ENCODE measurements at places on chromosomes 4 and X.

- DNase-seq = no peak
Observed at GRCh38 chrX:50978920-50979682, 68.6 kb downstream of the BMP15 start.

GRCh38 chr4:657338-657833 lies 16.7 kb downstream of the ATP5ME start:
- DNase-seq = no peak

DNA sequence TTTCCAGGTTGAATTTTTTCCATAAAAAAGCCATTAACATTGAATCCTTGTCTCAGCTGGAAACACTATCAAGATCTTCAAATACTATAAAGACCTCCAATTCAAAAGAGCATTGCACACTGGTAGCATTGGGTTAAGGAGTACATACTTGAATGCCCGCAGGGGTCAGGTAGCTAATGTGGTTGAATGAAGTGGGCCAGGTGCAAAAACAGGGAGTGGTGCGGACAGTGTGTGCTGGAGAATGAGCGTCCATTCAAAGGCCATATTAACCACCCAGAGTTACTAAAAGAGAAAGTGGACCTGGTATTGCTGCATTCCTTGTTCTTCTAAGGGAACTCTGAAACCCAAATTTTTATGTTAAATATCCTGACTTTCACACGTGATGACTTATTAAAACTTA lies 91.6 kb downstream of the NYX start:
- DNase-seq = no peak

- no peak for DNase-seq
Observed at GRCh38 chrX:30663322-30663721, 10.1 kb downstream of the GK start.

DNA sequence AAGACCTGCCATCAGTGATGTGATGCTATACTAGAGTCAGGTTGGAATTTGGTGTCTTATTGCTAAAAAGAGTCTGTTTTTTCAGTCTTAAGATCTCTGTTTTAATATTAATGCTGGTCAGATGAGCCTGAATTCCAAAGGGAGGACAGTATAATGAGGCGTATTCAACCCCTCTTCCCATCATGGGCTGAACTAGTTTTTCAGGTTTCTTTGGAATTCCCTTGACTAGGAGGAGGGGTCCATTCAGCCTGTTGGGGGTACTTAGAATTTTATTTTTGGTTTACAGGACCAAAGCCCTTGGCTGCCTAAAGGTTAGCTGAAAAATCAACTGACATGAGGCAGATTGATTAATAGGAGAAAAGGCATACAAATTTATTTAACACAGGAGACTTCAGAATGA lies 24.1 kb upstream of the PI4K2B start:
- no peak for DNase-seq

DNA sequence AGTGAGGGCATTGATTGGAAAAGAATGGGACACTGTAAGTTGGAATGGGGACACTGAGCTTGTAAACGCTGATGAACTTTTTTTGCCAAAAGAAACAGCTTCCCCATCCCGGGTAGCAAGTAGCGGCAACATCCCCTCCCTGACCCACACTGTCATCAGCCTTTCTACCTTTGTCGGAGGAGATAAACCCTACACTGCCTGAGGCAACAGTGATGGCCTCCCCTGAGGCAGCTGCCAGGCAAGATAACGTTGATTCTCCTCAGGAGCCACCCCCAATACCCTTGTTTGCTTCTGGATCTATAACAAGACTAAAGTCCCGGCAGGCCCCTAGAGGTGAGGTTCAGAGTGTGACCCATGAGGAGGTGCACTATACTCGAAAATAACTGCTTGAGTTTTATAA lies 10.3 kb upstream of the RAB33B start:
- DNase-seq = no peak

DNA sequence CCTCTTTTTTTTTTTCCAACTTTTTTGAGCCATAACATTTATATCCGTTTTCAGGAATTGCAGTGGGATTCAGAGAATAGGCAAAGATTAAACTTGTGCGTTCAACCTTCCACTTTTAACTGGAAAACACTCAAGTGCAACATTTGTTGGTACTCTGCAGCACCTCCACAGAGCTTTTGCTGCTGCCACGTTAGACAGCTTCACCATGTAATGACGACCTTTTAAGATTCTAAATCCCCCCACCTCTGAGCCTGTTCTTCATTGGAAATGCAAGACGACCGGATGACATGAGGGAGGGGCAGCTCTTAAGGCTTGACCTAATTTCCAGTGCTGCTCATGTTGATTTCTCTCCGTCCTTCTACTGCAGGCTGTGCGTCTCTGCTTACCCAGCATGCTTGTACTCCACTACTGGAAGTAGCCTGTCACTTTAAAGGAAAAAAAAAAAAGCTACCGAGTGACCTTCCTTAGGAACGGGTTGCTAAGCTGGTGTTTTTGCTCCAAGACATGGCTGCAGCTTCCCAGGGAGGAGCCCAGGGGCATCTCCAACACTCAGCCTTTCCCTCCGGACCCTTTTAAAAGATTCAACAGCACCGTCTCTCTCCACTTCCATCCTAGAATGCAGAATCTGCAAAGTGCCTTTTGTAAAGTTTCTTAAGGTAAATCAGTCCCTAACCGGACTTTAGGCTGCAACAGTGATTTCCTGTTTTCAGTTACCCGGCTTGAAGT lies at the start of gene CC2D2A:
Gene CC2D2A, plus strand, starts transcription at position 481 of the 726 bp plus-strand sequence. CDS start 6,051 bp downstream, outside the sequence.
- no peak for DNase-seq

DNA sequence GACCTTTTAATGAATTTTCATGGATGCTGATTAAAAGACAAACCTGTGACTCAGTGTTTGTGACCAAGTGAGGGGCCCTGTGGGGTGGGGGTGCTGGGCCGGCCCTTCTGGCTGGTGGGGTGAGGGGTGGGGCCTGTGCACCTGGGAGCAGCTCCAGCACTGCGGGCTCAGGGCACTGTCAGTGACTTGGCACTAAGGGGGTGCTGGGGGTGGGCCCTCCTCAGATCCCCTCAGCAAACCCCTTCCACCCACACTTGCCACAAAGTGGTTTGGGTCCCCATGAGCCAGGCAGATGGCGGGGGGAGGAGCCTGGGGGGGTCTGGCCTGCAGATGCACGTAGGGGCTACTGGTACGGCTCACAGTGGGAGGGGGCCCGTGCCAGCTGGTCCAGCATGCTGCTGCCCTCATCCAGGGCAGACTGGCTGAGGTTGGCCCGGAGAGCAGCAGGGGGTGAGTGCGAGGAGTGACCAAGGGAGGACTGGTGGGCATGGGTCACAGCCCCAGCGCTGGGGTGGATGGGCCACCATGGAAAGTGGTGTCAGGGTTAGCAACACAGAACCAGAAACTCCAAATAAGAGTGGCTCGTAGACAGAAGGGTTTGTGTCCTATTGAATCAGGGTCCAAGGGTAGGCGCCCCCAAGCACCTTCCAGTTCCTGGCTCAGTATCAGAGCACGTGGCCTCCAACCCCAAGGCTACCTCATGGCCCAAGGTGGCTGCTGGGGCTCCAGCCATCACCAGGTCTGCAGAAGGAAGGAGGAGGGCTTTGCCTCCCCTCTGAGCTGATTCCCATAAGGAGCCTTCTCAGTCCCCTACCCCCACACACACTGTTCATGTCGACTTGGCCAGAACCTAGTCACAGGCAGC lies 10.1 kb downstream of the NKX1-1 start:
- no peak for DNase-seq

DNA sequence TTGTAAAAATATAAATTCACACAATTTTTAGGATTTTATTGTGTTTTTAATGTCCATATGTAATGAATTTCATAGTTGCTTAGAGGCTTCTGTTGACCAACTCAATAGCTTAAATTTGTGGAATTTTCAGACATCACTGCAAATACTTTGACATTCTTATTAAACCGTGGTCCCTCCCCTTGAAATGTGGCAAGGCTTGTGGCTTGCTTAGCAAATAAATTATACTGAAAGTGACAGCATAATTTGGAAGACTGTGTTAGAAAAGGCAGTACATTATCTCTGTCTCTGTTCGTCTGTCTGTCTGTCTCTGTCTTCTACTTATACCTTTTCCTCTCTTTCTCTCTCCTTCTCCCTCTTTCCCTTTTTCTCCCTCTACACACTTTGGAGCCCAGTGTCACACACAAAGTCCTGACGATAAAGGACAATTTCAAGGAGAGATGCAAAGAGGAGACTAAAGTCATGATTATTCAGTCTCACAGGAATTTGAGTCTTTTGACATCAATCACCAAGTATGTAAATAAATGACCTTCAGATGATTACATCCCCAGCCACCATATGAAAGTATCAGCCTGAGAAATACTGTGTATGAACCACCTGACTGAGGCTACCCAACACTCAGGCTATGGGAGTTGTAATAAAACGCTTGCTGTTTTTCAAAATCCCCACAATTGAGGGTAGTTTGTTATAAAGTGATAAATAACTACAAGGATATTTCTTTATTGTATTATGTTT lies 21.0 kb upstream of the UGT2B7 start:
- DNase-seq = no peak

- no peak for DNase-seq
Observed at GRCh38 chr4:112516471-112517066, 589 bp upstream of the NEUROG2 start.

DNA sequence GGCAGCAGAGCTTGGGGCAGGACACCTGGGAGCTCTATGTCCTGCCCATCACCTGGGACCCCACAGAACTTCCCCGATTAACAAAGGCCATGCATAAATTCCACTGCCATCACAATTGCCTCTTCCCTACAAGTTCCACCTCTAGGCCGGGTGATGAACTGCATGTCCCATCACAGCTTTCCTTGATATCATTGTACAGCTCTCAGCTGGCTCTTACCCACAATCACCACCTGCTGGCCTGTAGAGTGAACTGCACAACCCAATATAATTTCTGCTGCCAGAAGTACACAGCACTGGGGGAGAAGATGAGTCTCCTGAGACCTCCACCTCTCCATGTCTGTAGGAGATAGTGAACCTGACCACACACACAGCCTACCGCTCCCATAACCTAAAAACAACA lies 285.0 kb upstream of the AADAT start:
- DNase-seq = no peak

- DNase-seq = no peak
Observed at GRCh38 chr4:158002173-158002572, 170.7 kb downstream of the GASK1B start.

DNA sequence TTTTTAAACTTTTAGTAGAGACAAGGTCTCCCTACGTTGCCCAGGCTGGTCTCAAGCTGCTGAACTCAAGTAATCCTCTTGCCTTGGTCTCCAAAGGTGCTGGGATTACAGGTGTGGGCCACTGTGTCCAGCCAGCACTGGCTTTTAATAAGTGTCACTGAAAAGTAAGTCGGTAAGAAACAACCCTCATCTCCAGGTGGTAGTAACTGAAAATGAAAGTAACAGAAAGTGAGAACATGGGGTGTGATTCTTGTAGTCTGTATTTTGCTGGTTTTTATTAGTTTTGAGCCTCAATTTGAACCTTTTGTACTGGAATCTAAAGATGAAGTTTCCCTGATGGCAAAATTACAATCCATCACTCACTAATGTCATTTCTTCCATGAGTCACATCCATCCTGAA lies 238.1 kb upstream of the AGA start:
- no peak for DNase-seq

DNA sequence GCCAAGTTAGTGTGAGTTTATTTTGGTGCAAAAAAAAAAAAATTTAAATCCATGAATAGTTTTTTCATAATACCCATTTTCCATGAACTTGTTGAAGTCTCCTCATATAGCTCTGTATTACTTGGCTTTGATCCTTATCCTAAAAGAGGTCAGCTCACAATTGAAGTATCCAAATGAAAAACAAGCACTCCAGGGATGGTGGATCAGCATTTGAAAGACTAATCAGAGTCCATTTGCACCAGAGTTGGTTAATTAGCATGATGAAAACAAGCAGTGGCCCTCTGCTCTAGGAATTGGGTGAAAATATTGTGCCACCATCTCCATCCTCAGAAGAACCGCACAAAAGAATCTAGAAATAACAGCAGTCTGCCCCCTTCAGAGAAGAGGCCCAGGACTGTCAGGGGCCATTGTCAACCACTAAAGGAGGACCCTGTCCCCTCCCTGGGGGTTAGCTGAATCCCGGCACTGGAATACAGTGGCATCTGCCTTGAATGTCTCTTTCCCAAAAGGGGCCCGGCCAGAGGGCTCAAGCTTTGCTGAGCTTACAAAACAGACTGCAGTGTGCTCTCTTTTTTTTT lies 24.7 kb downstream of the SH3KBP1 start:
- no peak for DNase-seq

- no peak for DNase-seq
Observed at GRCh38 chrX:16843208-16843909, 26.8 kb downstream of the RBBP7 start.

DNA sequence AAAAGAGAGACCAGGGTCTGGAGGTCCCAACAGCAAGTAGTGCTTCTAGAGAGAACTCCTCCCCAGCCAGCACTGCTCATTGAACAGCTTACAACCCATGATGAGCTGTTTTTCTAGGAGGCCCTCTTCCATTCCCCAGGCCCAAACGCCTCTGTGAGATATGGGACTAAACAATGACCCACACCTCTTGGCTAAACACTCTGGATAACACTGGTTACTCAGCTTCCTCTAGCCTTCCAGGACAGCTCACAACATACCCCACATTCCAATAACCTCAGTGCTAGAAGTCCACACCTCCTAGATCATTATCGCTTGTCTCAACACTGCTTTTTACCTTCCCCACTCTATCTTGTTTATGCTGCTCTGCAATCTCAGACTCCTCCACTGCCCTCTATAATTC lies 35.4 kb upstream of the PGRMC2 start:
- no peak for DNase-seq

GRCh38 chr4:138789796-138790195 lies 225.8 kb upstream of the NOCT start:
- no peak for DNase-seq

GRCh38 chrX:101290957-101291603 lies at the start of gene TAF7L:
Gene TAF7L (minus strand): TSS chrX:101291334. CDS start chrX:101287543, 3,791 bp downstream.
- DNase-seq = no peak

DNA sequence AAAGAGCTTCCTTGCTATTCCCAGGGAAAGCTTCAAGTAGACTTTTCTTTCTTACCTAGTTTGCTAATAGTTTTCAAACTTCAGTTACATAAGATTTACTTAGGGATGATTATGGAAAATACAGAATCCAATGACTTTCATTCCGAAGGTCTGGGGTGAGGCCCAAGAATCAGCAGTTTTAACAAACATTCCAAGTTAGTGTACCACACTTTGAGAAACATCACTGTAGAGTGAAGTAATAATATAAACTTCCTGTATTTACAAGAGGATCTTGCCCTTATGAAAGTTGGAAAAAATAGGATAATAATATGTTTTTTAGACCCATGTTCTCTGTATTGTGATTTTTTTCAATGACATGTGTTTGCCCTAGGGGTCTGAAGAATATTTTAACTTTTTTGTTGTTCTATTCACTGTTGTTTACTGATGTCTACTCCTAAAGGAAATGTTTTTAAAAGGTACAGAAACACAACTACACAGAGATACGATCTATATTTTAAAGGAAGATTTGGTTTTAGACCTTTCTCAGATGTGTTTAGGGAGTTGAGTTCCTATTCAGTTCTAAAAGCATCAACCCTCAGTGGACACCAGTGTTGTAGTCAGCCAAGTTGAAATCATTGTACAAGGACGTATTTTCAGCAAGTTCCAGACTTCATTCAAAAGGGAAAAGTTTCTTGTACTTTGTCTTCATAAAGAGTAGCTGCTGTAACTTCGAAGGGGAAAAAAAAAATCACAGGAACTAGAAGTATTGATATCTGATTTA lies 295.8 kb upstream of the SLC7A11 start:
- no peak for DNase-seq
